Small intestine (tissue), 16 donors: ENCODE measurements at places on chromosomes 7 and 10. TPM values are rescaled to one million over a fixed set of nuclear protein-coding genes. Genes with fewer than 3 reads are reported as not detected.

DNA sequence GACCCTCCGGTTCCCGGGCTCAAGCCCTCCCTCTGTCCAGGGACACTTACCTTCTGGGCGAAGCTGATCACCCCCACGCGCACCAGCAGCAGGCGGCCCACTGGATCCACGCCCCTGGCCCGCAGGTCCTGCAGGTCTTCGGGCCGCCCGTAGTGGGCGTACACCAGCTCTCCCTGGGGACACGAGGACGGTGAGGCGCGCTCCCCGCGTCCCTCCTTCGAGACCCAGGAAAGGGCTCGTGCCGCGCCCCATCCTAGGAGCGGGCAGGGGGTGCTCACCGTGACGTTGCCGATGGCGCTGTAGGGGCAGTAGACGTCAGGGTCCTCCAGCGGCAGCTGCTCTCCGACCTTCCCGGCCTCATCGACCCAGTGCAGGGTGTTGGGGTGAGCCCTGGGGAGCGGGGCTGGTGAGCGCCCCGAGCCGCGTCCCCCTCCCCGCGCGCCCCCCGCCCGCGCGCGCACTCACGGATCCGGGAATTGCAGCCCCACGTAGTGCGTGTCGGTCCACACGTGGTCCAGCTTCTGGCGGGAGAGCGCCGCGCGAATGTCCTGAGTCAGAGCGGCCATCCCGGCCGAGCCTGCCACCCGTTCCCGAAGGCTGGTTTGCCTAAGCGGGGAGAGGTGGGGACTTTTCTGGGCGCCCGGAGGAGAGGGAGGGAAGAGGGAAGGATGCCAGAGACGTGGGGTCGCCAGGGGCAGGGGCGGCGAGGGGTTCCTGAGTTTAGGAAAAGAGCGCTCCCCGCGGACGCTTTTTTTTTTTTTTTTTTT lies 8.2 kb downstream of the TFR2 start:
- peak; percentile 77 for DNase-seq

GRCh38 chr7:102248456-102249395 lies 37.9 kb upstream of the SH2B2 start:
- no peak for DNase-seq

Gene SP8
- polyA plus RNA-seq, result not detected

DNA sequence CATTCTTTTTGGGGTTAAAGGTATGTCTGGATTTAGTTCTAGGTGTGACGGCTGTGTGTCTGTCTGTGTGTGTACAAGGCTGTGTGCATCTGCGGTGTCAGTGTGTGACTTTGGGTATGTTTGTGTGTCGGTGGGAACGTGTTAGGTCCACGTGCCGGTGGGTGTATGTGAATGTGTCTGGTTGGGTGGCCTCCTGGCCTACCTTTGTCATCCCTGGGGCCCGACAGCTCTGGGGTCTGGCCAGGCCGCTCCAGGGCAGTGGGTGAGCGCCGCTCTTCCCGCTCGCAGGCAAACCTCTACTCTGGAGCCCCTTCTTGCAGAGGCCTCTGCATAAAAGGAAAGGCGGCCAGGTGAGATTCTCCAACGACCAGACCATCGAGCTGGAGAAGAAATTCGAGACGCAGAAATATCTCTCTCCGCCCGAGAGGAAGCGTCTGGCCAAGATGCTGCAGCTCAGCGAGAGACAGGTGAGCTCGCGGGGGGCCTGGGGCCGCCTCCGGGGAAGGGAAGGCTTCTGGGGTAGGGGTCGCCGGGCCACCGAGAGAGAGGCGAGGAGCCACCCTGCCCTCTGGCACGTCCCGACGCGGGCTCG lies 2.4 kb downstream of the HHEX start:
- DNase-seq, result peak; percentile 28

Gene THNSL1
- polyA plus RNA-seq, result 1.4 TPM

DNA sequence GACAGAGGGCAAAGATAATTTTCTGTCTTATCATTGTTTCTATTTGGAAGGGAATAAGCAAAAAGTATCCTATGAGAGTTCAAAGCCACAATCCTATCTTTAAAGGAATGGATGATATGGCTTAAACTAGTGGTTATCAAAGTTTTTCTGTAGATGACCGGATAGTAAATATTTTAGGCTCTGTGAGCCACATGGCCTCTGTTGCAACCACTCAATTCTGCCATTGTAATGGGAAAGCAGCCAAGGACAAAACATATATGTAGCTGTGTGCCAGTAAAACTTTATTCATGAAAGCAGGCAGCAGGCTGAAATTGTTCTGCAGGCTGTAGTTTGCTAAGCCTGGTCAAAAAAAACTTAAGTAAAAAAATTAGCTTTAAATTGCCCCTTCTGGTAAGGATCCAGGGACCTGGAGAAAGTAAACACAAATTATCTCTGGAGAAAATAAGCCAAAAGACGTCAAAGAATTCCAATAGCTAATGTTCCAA lies 73.3 kb downstream of the THSD7A start:
- DNase-seq, result no peak

Gene HOXA1
- 4.5 TPM for polyA plus RNA-seq

DNA sequence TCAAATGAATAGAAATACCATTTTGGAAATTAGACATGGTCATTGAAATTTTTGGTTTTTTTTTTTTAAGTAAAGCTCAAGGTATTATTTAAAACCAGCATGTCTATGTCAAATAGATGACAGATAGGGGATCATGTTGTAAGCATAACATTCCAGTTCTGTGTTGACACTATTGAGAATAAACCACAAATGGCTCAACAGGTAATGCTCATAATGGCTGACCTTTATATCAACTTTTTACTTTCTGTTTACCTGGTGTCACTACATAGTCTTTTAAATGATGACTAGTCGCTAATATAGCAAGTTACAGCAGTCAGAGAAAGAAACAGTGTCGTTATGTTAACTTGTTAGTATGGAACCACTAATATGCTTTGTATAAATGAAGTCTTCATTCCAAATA lies 616.0 kb downstream of the GATA3 start:
- no peak for DNase-seq

DNA sequence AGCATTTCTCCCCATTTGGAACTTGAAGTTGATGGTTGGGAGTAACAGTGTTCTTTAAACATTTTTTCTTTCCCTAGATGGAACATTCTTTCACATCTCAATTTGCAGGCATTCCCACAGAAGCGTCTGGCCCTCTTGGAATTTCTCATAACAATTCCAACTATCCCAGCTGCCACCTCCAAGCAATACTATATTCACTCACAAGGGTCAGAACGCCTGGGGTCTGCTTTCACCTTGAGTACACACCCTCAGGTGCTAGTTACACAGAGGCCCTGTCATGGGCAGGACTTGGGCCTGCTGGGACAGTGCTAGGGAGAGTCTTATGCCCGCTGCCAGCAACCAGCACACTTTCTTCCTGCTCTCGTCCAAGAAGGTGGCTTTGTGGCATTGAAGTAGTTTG lies 136.5 kb downstream of the JCAD start:
- DNase-seq, result no peak

Gene ZNF736
- polyA plus RNA-seq, result 0.27 TPM

Gene MUC12
- polyA plus RNA-seq, result 31.8 TPM

- DNase-seq, result no peak
Measured at GRCh38 chr7:131893631-131894340, 337.4 kb upstream of the PODXL start.

DNA sequence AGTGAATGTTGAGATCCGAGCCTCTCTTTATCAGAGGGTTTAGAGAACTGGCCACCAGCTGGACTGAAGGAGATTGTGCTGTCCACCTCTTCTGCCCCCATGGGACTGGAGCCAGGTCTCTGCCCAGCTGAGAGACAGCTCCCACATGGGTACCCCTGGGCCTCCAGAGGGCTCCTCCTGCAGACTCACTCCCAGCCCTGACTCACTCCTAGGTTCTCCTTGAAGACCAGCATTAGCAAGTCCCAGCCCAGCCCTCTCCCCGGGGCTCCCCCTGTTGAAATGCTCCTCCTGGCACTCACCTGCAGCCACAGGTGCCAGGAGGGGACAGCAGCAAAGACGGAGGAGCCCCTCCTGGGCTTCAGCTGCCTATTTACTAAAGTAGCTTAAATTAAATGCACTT lies 126.9 kb downstream of the CXCL12 start:
- DNase-seq, result no peak

DNA sequence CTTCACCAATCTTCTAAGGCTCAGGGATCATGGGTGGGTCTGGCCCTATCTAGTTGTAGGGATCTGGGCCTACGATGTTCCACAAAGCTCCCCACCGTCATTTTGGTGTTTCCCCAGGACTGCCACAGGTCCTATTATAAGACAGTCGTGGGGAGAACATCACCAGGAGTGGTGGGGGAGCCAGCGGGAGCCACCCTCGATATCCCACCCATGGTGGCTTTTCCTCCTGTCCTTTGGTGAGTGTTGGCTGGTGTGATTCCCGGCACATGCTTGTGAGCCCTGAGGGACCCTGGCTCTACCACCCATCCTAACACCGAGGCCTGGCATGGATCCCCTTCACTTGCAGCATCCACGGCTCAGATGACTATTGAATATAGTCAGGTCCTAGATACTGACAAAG lies 247.4 kb downstream of the ACTR3B start:
- no peak for DNase-seq

Gene NUPR2
- not detected for polyA plus RNA-seq

DNA sequence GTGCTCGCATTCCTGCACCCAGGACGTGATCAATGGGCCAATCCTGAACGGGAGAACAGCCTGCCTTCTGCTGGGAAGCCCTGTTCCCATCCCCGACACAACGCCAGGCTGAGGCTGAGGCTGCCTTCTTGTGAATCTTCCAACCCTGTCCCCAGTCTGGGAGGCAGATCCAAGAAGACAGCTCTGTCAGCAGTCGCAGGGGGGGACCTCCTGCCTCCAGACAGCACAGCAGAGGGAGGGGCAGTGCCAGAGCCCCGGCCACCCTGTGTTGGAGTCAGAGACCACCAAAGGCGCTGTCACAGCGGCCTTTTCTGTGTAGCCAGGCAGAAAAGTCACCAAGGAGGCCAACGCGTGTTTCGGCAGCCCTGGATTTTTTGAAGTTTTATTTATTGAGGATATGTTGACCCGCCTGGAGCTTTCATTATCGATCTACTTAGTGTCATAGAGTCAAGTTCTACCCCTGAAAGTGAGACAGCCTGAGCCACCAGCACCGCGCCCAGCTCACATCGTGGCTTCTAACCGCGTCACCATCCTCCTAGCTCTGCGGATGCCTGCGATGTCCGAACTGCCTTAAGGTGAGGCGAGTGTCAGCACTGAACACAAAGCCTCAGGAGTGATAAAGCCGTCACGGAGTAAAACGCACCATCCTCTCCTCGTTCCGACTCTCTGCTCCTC lies 86.1 kb downstream of the PTPRN2 start:
- no peak for DNase-seq

DNA sequence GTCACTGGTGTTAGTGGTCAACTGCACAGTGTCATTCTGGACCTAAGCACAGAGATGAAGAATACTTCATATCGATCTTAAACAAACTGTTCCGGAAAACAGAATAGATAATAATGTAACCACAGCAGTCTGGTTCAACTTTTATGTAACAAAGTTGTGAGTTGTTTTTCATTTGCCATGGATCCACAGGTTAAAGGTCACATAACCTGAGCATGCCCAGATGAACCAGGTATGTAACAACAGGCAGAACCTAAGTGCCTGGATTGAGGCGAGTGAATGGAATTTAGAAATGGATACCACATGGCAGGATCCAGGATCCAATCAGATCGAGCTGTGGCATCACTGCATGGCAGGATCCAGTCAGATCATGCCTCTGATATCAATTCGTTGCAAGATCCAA lies 87.1 kb downstream of the CLEC2L start:
- no peak for DNase-seq

DNA sequence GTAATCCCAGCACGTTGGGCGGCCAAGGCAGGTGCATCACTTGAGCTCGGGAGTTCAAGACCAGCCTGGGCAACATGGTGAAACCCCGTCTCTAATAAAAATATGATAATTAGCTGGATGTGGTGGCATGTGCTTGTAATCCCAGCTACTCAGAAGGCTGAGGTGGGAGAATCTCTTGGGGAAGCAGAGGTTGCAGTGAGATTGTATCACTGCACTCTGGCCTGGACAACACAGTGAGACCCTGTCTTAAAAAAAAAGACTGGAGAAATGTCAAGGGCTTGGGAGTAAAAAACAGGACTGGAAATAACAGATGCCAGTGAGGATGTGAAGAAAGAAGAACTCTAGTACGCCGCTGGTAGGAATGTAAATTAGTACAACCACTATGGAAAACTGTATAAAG lies 16.7 kb upstream of the NUP205 start:
- no peak for DNase-seq

DNA sequence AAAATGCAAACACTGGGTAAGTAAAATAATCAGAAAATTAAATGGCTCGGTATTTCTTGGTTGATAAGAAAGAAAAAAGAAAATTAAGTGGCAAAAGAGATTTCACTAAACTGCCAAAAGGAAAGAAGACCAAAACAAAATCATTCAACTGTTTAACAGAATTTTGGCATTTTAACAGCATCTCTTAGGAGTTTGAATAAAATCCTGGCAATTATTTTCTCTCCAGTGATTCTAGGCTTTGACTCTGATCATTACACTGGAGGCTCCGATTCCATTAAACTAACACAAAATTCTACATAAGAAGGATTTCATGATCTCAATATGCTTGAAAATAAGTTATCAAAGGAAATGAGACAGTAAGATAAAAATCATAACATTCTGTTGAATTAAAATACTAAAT lies 62.3 kb downstream of the ARHGAP21 start:
- no peak for DNase-seq

DNA sequence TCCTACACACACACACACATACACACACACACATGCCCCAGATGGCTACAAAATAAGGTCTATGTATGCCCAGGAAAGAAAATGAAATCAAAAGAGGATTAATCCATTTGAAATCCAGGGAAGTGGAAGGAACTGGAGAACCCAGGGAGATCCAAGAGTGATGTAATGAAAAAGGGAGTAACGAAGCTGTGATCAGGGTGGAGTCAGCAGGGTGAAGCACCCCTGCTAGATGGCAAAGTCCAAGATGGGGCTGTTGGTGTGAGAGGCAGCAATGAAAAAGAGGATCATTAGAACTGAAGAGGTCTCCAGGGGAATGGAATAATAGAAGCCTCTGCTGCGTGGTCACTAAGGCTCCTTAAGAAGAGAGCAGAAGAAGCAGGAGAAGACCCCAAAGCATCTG lies 43.6 kb upstream of the IL6 start:
- peak; percentile 62 for DNase-seq

DNA sequence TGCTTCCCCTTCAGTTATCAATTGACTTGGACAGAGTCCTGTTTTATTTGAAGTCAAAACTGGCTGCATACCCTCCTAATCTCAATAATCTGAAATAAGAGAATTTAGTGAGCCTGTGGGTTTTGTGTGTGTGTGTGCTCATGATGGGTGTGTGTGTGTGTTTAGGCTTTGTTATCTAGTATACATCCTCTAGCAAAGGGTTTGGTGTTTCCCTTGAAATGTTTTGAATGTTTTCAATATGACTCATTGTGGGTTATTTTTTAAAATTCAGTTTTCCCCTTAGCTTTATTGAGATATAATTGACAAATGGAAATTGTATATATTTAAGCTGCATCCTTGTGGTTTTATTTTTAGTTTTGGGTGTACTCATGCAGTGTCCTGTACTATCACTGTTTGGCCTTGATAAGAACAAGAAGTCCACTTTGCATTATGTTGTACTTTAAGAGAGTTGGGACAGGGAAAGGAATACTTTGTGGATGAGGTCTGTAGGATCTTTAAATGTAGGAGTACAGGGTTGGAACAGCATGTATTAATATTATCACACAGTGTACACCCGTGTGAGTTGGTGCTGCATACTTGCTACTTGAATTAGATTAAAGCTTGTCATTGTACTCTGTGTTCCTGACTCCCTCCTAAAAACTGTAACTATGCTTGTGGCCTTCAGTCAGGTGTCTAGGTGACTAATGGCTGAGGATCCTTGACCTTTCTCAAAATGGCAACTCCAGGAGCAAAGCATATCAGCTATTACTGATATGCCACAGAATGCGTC lies 58.3 kb downstream of the VCL start:
- DNase-seq, result peak; percentile 52
